HuH-7.5 (cell line): ENCODE measurements at places on chromosomes 12 and 14.

DNA sequence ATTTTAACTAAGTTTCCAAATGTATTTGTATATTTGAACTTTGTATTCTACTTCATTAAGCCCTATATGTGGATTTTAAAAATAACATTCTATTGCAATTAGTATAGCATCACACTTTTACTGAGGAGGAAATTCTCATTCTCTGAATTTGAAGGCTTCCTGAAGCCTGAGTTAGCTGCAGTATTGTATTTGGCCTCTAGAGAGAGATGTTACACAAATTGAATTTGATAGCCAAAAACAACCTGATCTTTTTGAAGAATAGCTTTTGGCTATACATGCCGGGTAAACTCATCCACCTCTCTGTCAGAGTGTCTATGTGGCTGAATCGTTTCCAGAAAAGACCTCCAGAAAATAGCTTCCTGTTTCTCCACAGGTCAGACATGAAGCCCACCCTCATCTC is 316.5 kb upstream of the OR4E1 start:
- no peak for DNase-seq

DNA sequence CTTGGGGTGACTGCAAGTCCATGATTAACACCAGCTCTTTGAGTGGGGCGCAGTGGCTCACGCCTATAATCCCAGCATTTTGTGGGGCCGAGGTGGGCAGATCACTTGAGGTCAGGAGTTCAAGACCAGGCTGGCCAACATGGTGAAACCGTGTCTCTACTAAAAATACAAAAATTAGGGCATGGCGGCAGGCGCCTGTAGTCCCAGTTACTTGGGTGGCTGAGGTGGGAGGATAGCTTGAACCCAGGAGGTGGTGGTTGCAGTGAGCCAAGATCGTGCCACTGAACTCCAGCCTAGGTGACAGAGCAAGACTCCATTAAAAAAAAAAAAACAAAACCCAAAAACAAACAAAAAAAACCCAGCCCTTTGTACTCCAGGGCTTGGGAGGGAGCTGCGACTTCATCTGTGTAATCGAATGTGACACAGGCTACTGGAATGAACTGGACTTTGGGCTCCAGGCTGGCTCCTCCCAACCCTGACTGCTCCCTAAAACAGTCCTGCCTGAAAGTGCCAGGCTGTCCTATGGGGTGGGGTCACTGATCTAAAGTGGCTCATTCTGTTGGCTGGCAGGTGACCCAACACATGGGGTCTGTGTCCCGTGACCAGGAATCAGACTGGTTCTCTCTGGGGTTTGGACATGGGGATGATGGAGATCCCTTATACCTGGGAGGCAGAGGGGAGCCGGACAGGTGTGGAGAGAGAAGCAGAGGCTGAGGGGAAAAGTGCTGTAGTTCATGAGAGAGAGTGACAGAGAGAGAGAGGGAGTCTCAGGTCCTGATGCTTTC is 9.3 kb upstream of the C12orf43 start:
- peak; percentile 34 for DNase-seq

- DNase-seq: no peak
Observed at GRCh38 chr12:121803861-121804416, at the start of gene SETD1B. Gene SETD1B (plus strand): TSS chr12:121804009. CDS start chr12:121804738, 729 bp downstream.

GRCh38 chr12:23535441-23535840 is 414.0 kb downstream of the SOX5 start:
- DNase-seq: no peak

DNA sequence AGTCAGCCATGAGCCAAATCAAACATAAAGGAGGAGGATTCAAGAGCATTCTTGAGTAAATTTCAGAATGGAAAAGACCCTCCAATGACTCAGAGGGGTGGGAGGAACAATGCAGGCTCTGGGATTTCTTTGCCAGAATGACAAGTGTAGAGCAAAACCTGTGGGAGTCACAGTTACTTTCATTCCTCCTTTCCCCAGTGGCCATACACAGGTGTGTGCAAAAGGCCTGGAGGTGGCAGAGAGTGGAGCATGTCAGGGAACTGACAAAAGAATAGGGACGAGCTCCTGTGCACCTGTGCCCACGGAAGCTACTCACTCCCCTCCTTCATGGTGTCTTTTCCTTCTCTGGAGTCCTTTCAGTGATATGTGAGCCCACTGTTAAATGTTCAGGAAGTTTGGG is 9.4 kb upstream of the CIPC start:
- no peak for DNase-seq

DNA sequence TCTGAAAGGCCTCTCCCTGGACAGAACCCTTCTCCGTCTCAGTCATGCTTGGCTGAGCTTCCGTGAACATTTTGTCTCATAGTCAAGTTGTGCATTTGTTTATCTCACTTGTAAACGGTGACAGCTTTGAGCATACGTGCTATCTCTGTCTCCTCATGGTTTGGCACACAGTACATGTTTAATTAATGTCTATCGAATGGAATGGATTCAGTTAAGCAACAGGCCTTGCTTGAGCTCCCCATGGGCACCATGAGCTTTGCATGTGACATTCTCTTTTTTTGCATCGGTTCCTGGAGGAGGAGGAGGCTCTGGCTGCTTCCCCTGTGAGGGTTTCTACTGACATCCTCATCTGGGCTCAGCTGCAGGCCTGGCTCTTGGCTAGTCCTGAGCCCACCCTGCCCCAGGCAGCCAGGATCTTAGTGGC is 80.0 kb downstream of the PRIMA1 start:
- DNase-seq: no peak

DNA sequence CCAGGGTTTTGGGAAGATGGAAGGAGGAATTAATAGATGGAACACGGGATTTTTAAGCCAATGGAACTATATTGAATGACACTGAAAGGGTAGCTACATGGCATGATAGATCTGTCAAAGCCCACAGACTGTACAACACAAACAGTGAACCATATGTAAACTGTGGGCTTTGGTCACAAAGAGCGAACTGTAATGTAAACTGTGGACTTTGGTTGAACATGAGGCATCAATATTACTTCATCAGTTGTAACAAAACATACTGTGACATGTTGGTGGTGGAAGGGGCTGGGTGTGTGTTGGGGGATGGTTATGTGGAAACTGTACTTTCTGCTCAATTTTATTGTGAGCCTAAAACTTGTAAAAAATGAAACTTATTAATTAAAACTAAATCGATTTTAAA is 210.6 kb upstream of the HMGA2 start:
- DNase-seq: no peak

- no peak for DNase-seq
Observed at GRCh38 chr14:100556936-100557505, 30.2 kb downstream of the BEGAIN start.

DNA sequence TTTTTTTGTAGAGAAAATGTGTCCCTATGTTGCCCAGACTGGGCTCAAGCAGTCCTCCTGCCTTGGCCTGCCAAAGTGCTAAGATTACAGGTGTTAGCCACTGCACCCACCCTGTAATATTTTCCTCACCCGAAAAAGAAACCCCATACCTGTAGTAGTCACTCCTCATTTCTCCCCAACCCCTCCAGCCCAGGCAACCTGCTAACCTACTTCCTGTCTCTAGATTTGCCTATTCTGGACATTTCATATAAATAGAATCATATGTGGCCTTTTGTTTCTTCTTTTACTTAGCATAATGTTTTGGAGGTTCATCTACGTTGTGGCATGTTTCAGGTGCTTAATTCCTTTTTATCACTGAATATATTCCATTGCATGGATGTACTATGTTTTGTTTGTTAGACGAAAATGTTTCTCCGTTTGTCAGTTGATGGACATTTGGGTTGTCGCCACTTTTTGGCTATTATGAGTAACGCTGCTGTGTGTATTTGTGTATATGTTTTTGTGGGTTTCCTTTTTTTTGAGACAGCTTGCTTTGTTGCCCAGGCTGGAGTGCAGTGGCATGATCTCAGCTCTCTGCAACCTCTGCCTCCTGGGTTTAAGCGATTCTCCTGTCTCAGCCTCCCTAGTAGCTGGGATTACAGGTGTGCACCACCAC is 6.2 kb downstream of the ANKRD13A start:
- DNase-seq: no peak
